HEK293T (cell line): ENCODE measurements at places on chromosomes 7 and 10.

DNA sequence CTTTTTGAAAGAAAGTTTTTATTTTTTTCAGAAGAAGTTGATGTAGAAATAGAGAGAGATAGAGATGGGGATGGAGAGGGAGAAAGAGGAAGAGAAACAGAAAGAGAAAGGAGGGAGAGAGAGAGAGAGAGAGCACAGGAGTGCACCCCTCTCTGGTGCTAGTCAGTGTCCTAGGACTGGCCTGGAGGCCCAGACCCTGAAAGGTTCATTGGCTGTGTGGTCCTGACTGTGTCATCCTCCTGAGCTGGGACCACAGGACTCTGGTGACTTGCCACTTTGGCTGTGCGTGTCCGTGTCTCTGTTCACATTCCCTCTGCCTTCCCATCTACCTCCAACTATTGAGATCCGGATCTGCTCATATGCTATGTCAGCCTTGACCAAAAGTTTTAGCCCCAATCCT, 62.1 kb upstream of the SHH start:
- no peak for DNase-seq

GRCh38 chr10:114749014-114749413, 72.6 kb upstream of the FHIP2A start:
- DNase-seq, result no peak

GRCh38 chr10:83677795-83678194, 461.5 kb upstream of the GHITM start:
- no peak for DNase-seq

GRCh38 chr10:10320956-10321355, 696.7 kb upstream of the CELF2 start:
- DNase-seq, result no peak

DNA sequence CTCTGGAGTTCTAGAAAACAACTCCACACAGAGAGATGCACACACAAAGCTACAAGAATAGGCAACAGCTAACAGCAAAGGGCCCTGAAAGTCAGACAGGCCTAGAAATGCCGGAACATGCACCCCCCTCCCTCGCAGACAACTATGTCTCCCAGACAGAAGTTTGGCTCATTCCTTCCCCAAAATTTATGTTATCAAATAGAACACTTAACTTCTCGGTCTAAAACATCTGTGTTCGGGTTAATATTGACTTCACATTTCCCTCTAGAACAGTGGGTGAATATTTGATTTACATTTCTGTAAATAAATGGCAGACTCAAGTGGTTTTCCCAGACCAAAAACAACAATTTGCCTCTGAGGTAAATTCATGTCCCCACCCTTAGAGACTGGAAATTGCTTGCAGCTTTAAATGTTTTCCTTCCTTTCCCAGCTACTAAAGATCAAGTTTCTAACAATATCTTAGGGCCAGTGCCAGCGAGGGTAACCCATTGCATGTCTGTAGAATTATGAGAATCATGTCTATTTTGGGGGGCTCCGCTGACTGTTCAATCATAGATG, 92.5 kb upstream of the INHBA start:
- DNase-seq, result no peak

GRCh38 chr10:84783386-84783785, 455.0 kb downstream of the CCSER2 start:
- peak; percentile 48 for DNase-seq

GRCh38 chr10:5506246-5506645, 6.9 kb upstream of the CALML5 start:
- DNase-seq, result no peak

DNA sequence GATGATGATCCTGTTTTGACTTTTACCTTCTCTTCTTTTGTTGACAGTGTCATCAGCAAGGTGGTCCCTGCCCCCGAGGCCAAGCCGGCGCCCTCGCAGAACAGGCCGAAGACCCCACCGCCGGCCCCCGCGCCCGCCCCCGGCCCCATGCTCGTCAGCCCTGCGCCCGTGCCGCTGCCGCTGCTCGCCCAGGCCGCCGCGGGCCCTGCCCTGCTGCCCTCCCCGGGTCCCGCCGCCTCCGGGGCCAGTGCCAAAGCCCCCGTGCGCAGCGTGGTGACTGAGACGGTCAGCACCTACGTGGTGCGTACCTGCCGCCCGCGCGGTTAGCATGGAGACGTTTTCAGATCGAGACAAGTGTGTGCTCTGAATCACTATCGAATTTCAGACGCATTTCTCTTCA, 45.5 kb upstream of the GATA3 start:
- no peak for DNase-seq

- no peak for DNase-seq
Observed at GRCh38 chr7:52863652-52864051, 171.8 kb upstream of the POM121L12 start.

DNA sequence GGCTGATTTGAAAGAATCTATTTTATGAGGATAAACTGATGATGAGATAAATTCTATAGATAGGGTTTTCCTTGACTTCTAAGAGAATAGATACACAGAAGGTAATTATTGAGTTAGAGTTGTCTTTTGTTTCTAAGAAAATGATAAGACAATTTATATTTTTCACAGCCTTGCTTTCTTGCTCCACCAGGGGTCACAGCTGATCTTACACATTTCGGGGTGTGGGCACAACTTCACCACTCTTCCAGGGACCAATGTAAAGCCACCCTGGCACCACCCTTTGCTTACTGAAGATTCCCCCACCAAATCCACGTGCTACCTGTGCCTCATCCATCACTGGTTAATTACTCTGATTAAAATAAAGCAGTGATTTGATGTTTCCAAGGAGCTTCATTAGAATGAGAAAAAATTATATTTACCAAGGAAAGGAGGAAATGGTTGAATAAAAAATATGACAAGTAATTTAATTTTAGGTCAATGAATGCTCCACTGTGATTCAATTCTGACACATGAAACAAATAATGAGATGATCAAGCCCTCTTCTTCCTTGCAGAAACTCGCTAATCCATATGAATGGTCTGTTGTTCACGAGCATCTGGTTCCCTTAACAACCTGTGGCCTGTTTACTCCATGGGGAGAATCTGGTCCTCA, 177.3 kb upstream of the TNS3 start:
- no peak for DNase-seq

GRCh38 chr10:974038-974784, 14.0 kb upstream of the GTPBP4 start:
- DNase-seq, result no peak

DNA sequence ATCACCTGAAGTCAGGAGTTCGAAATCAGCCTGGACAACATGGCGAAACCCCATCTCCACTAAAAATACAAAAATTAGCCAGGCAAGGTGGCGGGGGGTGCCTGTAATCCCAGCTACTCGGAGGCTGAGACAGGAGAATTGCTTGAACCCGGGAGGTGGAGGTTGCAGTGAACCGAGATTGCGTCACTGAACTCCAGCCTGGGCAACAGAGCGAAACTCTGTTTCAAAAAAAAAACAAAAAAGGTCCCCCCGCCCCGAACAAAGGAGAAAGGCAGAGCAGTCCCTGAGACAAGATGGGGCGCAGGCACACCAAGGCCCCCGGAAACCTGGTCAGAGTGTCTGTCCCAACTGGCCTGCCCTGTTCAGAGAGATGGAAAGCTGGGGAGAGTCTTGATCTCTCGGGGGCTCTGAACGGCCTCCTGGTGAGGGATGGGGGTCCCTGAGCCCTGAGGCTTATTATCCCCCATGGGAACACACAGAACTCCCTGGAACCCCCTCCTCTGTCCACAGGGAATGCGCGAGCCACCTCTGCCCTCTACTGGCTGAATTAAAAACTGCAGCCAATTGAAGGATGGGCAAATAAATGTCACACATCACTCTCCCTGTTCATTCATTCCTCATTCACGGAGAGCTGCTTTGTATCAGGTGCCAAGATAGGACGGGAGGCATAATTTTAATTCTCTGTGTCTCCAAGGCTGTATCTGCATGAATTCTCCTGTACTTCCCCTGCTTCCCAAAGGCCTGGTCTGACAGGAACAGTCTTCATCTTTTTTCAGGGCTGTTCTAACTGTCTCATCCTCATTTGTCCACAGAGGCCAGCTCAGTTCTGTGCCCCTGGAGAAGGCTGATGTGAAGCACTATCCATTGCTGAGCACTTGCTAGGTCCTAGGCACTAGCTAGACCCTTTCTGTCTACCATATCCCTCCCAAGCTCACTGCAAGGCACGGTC, 28.9 kb downstream of the MAT1A start:
- peak; percentile 63 for DNase-seq

DNA sequence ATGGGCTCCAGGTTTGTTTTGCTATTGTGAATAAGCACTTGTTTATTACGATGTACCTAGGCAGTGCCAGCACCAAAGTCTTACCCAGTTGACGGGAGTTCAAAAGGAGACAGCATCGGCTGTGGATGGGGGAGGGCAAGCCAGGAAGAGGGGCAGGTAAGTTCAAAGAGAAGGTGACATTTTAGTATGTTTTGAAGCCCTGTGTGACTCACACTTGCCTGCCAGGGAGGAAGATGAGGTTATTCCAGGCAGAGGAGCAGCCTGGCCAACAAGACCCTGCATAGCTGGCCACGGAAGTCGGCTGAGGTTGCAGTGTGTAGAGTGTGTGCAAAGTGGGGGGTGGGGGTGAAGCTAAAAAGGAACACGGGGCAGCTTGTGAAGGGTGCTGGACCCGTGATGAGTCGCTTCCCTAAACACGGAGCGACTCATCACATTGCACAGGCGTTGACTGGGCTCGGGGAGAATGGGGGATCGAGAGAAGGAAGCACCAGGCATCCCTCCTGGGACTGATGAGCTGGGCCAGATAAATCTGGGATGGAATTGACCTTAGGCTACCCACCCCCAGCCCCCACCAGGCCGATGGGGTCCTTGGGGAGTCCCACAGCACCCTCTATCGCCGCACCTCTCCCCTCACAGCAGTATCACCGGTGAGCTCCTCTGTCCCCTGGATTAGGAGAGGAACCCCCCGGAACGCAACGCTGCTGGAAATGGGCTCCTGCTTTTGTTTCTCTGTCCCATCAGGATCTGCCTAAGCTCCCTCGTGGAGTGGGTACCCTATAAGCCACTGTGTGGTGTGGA, 97.9 kb upstream of the IKZF1 start:
- DNase-seq, result no peak

DNA sequence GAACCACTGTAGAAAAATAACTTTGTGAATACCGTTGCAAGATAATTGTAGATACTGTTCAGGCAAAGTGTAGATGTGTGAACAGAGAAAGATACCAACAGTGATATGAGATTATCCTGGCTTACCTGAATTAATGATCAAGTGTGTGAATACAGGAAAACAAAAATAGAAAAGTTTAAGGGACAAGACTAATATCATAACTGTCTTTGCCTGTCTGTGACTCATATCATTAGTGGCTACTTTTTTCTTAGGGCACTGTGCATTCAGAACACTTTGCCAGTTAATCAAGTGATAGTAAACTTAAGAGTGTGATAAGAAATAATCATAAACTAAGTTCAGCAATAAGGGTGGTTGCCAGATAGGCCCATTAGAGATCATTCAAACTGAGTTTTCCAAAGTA, 323.0 kb upstream of the LRGUK start:
- no peak for DNase-seq

- peak; percentile 7 for DNase-seq
Observed at GRCh38 chr7:19587291-19587690, 121.5 kb downstream of the POLR1F start.

DNA sequence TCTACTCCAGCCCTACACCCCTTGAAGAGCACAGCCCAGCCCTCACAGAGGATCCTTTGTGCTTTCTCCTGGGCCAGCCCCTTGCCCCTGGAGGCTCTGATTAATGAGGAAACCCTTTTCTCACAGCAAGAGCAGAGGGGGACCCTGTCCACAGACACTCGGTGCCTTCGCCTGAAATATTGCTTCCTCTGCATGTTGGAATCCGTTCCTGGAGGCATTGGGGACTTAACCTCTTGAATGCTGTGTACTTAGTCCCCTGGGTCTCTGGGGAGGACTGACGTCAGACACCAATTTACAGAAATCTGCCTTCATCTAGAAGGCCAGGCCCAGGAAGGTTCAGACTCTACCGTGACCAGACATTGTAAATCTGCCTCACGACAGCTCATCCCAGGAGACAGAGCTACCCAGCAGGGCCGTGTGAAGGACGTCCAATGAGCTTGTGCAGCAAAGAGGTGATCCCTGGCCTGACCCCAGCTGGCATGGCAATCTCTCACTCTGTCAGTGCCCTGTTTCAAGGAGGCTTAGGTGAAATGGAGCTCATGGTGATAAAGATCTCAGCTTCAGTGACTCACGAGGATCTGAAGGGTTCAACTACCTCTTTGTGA, 8.1 kb upstream of the TMEM72 start:
- peak; percentile 43 for DNase-seq

- DNase-seq, result peak; percentile 96
Observed at GRCh38 chr10:89701242-89702120, at the start of gene KIF20B. Gene KIF20B, plus strand, starts transcription at chr10:89701590. Its CDS starts 3,705 bp downstream, at chr10:89705295.

GRCh38 chr7:82413237-82413636, 30.3 kb downstream of the CACNA2D1 start:
- no peak for DNase-seq

DNA sequence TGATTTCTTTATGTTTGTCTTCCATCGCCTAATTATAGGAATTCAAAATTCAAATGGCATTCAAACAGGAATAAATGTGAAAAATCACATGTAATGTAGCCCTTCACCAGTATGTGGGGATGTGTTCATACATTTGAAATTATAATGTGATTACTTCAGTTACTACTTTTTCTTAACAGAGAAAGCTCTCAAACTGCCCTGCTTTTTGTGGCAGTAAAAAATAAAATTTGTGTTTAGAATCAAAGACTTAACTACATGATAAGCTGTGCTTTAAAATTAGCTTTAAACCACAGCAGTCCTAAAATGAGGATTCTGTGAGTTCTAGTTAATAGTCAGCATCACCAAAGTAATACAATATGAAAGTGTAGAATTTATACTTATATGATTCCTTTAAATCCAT, 7.8 kb upstream of the HERC4 start:
- no peak for DNase-seq

DNA sequence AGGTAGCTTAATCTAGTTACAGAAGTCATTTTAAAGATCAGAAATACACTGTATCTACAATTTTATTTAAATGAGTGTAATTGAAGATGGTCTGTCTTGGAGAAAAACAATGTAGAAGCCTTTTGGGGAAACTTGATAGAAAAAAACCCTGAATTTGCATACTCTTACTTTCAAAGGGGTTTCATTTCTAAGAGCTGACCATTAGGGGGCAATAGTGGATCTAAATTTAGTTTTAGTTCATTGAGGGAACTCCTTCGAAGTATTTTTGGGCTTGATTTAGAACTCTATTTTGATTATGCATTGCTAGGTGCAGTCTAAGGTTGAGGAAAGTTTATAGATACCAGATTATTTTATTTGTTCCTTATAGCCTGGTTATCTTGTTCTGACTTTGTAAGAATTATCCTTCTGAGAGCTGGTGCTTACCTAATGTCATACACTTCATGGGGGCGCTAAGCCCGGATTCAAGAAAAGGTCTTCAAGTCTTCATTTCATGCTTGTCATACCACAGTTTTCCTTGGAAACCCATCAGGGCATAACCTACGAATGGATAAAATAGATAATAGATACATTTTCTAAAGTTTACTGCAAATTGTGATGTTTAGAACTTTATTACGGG, 69.1 kb upstream of the MXI1 start:
- no peak for DNase-seq
